ENCODE measurements at places on chromosomes 13 and 19. TPM values are rescaled to one million over a fixed set of nuclear protein-coding genes. Genes with fewer than 3 reads are reported as not detected.

Gene ONECUT3
- total RNA-seq = not detected

Gene SCGB2B2
- not detected for total RNA-seq

Gene LAIR1
- total RNA-seq = 64.7 TPM

Gene ZNF98
- 6.5 TPM for total RNA-seq

DNA sequence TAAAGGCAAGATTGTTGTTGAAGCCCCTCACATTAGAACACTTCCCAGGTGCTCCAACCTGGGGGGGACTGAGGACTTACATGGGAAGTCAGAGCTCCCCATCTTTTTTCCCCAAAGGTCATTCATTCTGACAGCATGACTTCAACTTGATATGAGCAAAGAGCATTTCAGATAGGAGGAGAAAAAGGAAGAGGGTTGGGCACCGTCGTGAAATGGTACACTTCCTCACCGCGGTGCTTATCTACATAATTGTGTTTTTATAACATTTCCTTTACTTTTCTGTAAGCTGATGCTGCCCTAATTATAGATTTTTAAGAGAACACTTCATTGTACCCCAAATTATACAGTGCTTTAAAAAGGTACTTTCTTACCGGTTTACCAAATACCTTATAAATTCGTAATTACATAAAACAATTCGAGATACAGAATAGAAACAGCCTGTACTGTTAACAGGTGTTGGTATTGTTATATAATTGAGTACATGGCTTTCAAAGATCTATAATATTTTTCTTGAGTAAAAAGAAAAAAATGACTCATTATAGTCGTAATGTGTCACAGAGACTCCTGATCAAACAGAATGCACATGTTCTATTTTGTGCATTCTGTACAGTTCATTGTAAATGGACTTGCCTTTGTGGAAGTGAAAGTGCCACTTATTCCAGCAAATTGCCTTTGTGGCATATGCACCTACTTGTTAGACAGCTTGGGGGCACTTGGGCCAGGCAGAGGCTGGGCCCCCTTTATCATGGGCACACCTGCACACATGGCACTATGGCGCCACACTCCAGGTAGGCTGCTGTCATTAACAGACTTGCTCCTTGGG, 81.8 kb downstream of the GGACT start:
- DNase-seq = no peak

Gene ZNF543
- 9.4 TPM for total RNA-seq

DNA sequence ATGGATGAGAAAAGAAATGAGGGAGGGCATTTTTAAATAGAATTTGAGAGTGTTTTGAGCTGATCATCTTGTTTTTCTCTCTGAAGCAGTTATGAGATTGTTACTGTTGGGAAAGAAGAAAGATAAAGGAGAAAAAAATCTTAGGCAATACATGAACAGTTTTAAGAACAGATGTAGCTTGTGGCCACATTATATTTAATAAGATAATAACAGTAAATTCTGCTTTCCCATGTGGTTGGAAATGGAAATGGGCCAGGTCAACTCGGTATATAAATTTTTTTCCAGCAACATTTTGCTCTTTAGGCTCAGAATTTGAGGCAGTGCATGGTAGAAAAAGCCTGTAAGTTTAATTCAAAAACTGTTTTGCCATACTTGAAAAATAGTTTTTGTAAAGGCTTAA, 118.7 kb downstream of the POSTN start:
- no peak for DNase-seq

- DNase-seq = no peak
Measured at GRCh38 chr13:110310541-110311442, 3.7 kb downstream of the COL4A2 start.

- DNase-seq = no peak
Measured at GRCh38 chr19:35034005-35034502, 3.8 kb downstream of the SCN1B start.

- DNase-seq = no peak
Measured at GRCh38 chr19:11261971-11262839, at the start of gene DOCK6. Gene DOCK6 (minus strand): TSS chr19:11262524. CDS start chr19:11262440, 84 bp downstream.

Gene RTBDN
- not detected for total RNA-seq

- DNase-seq = no peak
Measured at GRCh38 chr19:8615813-8616596, 5.5 kb upstream of the ADAMTS10 start.

- no peak for DNase-seq
Measured at GRCh38 chr13:39688278-39688677, 32.8 kb downstream of the COG6 start.

Gene ZNF723
- not detected for total RNA-seq

DNA sequence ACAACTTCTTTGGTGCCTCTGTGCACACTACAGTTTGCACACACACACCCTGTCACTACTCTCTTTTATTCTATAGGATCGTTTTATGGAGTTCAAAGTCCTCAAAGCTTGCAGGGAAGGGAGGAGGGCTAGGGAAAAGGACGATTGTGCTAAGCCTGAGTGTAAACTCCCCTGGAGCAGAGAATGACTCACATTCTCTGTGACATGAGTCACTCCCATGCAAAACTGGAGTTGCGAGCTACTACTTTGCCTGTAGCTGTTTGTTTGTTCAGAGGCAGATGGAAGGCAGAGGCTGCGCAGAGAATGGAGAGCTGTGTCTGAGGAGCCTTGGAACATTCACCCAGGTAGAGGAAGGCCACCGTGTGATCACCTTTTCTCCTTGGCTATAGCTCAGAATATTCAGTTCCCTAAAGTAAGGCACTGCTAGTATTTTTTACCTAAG, 80.5 kb upstream of the MBNL2 start:
- peak; percentile 28 for DNase-seq

DNA sequence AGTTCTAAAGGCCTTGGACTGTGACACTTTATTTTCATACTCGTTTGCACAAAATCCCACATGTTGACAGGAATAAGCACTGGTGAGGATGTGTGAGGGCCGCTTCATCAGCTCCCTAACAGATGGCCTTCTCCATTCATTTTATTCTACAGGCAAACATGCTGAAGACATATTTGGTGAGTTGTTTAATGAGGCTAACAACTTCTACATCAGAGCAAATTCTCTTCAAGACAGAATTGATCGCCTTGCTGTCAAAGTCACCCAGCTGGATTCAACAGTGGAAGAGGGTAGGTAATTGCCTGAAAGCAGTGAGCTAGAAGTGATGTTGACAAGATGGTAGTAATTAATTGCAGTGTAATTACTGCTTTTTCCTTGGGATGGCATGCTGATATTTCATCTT, 95.7 kb downstream of the GPR12 start:
- no peak for DNase-seq

- no peak for DNase-seq
Measured at GRCh38 chr13:20713014-20713376, 9.5 kb downstream of the IL17D start.

Gene CGB1
- not detected for total RNA-seq

- DNase-seq = no peak
Measured at GRCh38 chr13:60663788-60664187, 266.8 kb downstream of the TDRD3 start.

DNA sequence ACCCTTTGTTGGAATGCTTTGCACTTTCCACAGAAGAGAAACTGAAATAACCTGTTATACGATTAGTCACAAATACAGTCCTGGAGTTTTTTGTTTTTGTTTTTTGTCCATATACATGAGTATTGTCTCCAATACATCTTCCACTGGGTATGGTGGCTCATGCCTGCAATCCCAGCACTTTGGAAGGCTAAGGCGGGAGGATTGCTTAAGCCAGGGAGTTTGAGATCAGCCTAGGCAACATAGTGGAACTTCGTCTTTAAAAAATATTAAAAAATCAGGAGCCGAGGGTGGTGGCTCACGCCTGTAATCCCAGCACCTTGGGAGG, 25.0 kb downstream of the AP2S1 start:
- DNase-seq = no peak

GRCh38 chr13:108500711-108501110, 128.7 kb upstream of the MYO16 start:
- no peak for DNase-seq

GRCh38 chr19:40982594-40983101, 8.4 kb upstream of the CYP2B6 start:
- no peak for DNase-seq

GRCh38 chr13:59016250-59016649, 1147.5 kb downstream of the DIAPH3 start:
- no peak for DNase-seq

DNA sequence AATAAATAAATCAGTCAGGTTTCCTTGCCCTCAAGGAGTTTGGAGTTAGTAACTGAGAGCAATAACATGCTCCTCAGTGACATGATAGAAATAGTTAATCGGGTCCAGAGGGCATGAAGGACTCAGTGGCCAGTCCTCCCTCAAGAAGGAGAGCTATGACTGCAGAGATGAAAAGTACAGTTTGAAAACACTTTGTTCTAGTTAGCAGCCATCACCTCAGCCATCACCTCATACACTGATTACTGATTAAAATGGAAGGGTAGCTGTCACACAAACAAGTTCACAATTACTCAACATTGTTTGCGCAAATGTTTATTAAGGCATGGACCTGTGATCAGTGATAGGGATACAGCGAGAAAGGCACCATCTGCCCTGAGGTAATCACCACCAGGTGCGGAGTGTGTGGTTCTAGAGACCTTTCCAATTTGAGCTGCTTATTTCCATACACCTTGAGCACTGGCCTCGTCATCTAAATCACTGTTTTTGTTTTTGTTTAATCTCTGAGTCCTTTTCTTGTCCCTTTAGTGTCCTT, 85.3 kb upstream of the RAP2A start:
- no peak for DNase-seq

DNA sequence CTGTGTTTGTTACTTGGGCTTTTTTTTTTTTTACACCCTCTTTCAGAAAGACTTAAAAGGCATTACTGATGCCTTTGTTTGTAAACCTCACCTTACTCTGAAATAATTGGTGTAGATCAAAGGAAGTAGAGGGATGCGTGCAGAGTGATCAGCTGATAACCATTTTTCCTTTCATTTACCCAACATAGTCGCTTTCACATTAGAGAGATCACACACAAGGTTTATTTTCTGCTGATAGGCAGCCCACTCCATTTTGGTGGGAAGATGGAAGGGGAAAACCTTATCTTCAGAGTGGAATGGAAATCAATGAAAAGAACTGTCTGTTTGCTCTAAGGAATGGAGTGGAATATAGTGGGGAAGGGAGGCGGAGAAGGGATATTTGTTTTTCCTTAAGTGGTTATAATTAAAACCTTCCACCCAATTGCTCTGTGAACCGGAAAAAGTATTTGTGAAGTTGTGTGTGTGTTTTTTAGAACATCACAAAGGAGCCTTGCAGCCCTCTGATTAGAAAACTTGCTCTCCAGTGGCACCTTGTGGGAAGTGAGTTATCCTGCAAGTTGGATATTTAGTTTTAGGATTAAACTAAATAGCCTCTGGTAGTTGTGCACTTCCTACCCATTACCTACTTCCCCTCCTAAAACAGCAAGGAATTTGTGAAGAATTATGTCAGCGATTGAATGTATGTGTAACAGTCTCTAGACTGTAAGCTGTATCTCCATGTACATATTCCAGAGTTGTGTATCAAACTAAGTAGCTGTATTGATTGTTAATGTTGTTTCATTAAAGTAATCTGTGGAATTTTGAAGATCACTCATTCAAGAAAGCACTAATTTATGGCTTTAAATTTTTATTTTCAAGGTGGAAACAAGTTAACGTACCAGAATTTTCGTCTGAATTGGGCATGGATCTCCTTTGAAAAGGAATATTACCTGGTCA, 76.8 kb downstream of the FREM2 start:
- DNase-seq = no peak

DNA sequence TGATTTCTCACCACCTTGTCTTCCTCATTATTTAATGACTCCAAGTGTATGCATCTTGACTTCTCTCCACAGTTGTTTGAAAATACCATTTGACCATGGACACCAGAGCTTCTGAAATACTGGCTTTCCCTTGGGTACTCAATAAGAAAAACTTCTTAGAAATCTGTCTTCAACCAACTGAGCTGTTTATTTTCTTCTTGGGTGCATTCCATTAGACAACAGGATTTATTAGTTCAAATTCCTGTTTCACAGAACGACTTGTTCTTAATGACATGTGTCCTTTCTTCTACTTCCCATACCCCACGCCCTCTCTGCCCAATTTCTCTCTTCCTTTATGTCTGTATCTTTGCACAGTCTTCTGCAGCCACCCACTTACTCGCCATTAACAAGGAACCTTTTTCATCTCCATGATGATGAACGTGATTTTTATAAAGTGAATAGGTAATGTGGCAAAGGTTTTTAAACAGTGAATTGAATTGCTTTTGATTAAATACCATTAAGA, 11.3 kb upstream of the ITM2B start:
- DNase-seq = no peak

Gene RFX1
- total RNA-seq = 0.26 TPM

- no peak for DNase-seq
Measured at GRCh38 chr19:1409204-1410005, 2.0 kb downstream of the DAZAP1 start.

- peak; percentile 94 for DNase-seq
Measured at GRCh38 chr19:45455707-45456499, 11.9 kb upstream of the FOSB start.

- peak; percentile 41 for DNase-seq
Measured at GRCh38 chr13:71867131-71867814, at the start of gene DACH1. Gene DACH1 (minus strand): TSS chr13:71867204.

Gene CCNE1
- not detected for total RNA-seq

DNA sequence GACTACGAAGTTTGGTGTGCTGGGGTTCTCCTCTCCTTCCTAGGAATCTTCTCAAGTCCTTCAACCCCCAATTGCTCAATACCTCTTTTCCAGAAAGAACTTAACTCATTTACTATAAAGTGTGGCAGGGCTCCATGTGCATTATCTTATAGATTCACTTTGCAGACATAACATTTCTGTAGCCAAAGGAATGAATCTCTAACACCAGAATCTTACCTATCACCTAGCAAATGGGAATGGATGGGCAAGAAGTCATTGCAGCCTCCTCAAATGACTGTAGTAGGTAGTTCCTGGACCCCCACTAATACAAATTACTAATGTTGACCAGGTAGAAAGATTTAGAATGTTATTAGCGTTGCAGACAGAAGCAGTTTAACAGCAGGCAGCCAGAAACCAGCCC, 5.7 kb upstream of the CACNA1A start:
- DNase-seq = no peak

GRCh38 chr13:90757127-90757680, 590.3 kb upstream of the MIR17HG start:
- DNase-seq = no peak

DNA sequence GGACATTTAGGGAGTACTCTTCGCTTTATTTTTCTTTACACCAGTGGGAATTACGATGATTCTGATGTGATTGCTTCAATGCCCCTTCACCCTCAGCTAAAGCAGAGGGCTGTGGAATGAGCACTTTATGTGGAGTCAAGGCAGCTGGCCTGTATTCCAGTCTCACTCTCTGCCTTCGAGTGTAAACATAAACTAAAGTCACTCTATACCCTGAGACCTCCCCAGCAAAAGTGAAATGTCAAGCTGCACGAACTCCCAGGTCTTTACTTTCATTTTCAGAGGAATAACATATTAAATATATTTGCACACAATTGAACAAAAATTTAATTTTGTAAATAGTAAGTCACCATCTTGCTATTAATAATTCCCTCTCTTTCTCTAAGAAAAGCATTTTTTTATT, 557.1 kb downstream of the DACH1 start:
- no peak for DNase-seq
